Activated CD8-positive, alpha-beta T cell treated with anti-CD3 and anti-CD28 coated beads for 36 hours (primary cell): ENCODE measurements at places on chromosomes 1 and 21. TPM values are rescaled to one million over a fixed set of nuclear protein-coding genes. Genes with fewer than 3 reads are reported as not detected.
A peak's percentile ranks its signal among the peaks of the same experiment; 100 is the strongest.

Gene CLDN19
- total RNA-seq = not detected

Gene SUSD4
- total RNA-seq = 0.43 TPM

- no peak overlapping the region for H3K27ac ChIP-seq
- H3K4me3 ChIP-seq = no peak overlapping the region
- H3K36me3 ChIP-seq = no peaks in the 10 kb centered on the region
- no peak for DNase-seq
- H3K4me1 ChIP-seq = no peaks in the 10 kb centered on the region
- peaks cover 11% of the 10 kb centered on the region for H3K27me3 ChIP-seq
Observed at GRCh38 chr1:115277276-115277675, 60.8 kb downstream of the NGF start.

DNA sequence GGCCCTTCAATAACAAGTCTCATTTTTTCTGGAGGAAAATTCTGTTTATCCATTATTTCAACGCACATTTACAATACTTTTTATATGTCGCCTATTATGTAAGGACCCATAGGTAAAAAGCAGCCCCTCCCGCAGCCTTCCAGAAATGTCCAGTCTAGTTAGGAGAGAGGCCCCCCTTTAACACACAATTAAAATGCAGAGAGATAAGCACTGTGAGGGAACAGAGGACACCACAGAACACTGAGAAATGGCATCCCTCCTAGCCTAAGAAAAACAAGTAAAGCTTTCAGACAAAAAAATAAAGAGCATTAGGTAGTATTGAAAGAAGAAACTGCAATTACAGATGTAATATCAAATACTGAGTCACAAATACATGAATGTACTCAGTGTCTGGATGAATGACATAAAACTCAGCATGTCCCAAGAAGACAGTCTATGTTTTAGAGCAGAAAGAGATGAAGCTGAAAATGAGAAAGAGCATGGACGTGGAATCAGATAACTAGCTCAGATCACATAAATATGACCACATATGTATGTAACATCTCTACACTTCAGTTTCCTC, 62.9 kb downstream of the DAB1 start:
- H3K27me3 ChIP-seq = peaks cover 4% of the 10 kb centered on the region
- no peak overlapping the region for H3K4me3 ChIP-seq
- no peak overlapping the region for H3K27ac ChIP-seq
- no peaks in the 10 kb centered on the region for H3K4me1 ChIP-seq
- H3K36me3 ChIP-seq = no peaks in the 10 kb centered on the region
- DNase-seq = no peak

Gene PLXNA2
- total RNA-seq = 0.23 TPM

- H3K4me3 ChIP-seq = no peak overlapping the region
- no peak for DNase-seq
- H3K27me3 ChIP-seq = peaks cover 50% of the 10 kb centered on the region
- peaks cover 8% of the 10 kb centered on the region for H3K4me1 ChIP-seq
- no peaks in the 10 kb centered on the region for H3K36me3 ChIP-seq
Observed at GRCh38 chr1:95115708-95116137, 1.4 kb upstream of the TLCD4 start.

- H3K27ac ChIP-seq = no peak overlapping the region
- DNase-seq = no peak
- H3K36me3 ChIP-seq = peaks cover 35% of the 10 kb centered on the region
- H3K4me1 ChIP-seq = peaks cover 44% of the 10 kb centered on the region
- no peaks in the 10 kb centered on the region for H3K27me3 ChIP-seq
- H3K4me3 ChIP-seq = no peak overlapping the region
Observed at GRCh38 chr1:230117694-230118093, 50.7 kb downstream of the GALNT2 start.

- H3K4me1 ChIP-seq = peaks cover 24% of the 10 kb centered on the region
- H3K4me3 ChIP-seq = peak overlapping the region; percentile 68
- no peak overlapping the region for H3K27ac ChIP-seq
- no peak for DNase-seq
- H3K27me3 ChIP-seq = no peaks in the 10 kb centered on the region
Observed at GRCh38 chr1:7781923-7782495, 2.1 kb upstream of the PER3 start.

Gene KLHDC7A
- not detected for total RNA-seq

Gene C1orf56
- 1.9 TPM for total RNA-seq

Gene ACTL8
- total RNA-seq = not detected

GRCh38 chr1:30601316-30602085, 121.9 kb downstream of the MATN1 start:
- no peaks in the 10 kb centered on the region for H3K4me1 ChIP-seq
- DNase-seq = no peak
- peaks cover 5% of the 10 kb centered on the region for H3K27me3 ChIP-seq
- H3K27ac ChIP-seq = no peak overlapping the region
- no peaks in the 10 kb centered on the region for H3K36me3 ChIP-seq

Gene PLA2G2F
- total RNA-seq = not detected

- H3K27me3 ChIP-seq = peaks cover 7% of the 10 kb centered on the region
- DNase-seq = no peak
- no peaks in the 10 kb centered on the region for H3K36me3 ChIP-seq
- no peak overlapping the region for H3K27ac ChIP-seq
- H3K4me3 ChIP-seq = no peak overlapping the region
- no peaks in the 10 kb centered on the region for H3K4me1 ChIP-seq
Observed at GRCh38 chr1:85734931-85735330, 26.7 kb upstream of the ZNHIT6 start.

- no peaks in the 10 kb centered on the region for H3K4me1 ChIP-seq
- H3K4me3 ChIP-seq = no peak overlapping the region
- H3K36me3 ChIP-seq = no peaks in the 10 kb centered on the region
- no peak overlapping the region for H3K27ac ChIP-seq
- peaks cover 2% of the 10 kb centered on the region for H3K27me3 ChIP-seq
- DNase-seq = no peak
Observed at GRCh38 chr1:160888926-160889325, 3.9 kb upstream of the ITLN1 start.

DNA sequence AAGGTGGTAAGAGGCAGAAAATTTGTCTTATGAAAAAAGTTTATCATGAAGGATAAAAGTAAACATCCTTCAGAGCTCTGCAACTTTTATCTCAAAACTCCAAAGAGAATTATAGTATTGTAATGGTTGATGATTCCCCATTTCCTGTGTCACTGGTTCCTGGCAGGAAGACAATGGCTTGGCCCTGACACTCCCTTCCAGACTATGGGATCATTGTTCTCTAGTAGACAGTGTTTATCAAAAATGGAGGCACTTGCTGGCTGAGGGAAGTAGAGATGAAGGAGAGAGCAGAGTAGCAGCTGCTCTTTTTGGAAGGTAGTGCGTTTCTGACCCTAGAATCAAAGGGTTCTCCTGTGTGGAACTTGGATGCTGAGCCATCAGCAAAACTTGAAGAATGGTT, 145.9 kb upstream of the ATP1B1 start:
- H3K27ac ChIP-seq = no peak overlapping the region
- DNase-seq = no peak
- H3K4me3 ChIP-seq = no peak overlapping the region
- H3K4me1 ChIP-seq = peaks cover 3% of the 10 kb centered on the region

- H3K27ac ChIP-seq = no peak overlapping the region
- no peaks in the 10 kb centered on the region for H3K27me3 ChIP-seq
- H3K36me3 ChIP-seq = no peaks in the 10 kb centered on the region
- H3K4me3 ChIP-seq = no peak overlapping the region
Observed at GRCh38 chr1:32400876-32401631, 6.8 kb upstream of the BSDC1 start.

DNA sequence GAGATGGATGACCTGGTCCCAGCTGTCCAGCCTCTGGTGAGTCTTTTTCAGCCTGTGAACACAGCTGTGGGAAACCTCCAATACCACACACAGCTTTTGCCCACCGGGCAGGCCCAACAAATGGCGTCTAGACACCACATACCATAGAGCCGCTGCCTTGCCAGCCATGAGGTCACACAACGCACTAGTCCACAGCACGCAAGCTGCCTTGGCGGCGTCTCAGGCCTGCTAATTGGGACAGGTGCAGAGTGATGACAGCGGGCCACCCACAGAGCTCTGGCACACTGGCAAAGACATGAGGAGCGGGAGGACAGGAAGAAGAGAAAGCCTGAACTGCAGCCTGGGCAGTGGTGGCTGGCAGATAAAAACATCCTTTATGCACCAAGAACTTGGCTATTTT, 125.5 kb downstream of the ADAMTS1 start:
- no peak overlapping the region for H3K4me3 ChIP-seq
- no peak for DNase-seq
- H3K27ac ChIP-seq = no peak overlapping the region
- H3K4me1 ChIP-seq = no peaks in the 10 kb centered on the region
- H3K36me3 ChIP-seq = no peaks in the 10 kb centered on the region

- peaks cover 2% of the 10 kb centered on the region for H3K27me3 ChIP-seq
- no peak overlapping the region for H3K27ac ChIP-seq
- H3K4me1 ChIP-seq = no peaks in the 10 kb centered on the region
- H3K36me3 ChIP-seq = no peaks in the 10 kb centered on the region
- H3K4me3 ChIP-seq = no peak overlapping the region
- DNase-seq = no peak
Observed at GRCh38 chr1:91635763-91636162, 135.1 kb downstream of the CDC7 start.

Gene RCSD1
- 66.4 TPM for total RNA-seq

Gene PRRX1
- total RNA-seq = not detected

GRCh38 chr1:202235003-202235660, 41.5 kb downstream of the LGR6 start:
- H3K4me1 ChIP-seq = peaks cover 3% of the 10 kb centered on the region
- no peak overlapping the region for H3K27ac ChIP-seq
- DNase-seq = no peak
- no peaks in the 10 kb centered on the region for H3K36me3 ChIP-seq

GRCh38 chr1:50369830-50370229, 53.4 kb downstream of the DMRTA2 start:
- H3K4me3 ChIP-seq = no peak overlapping the region
- H3K27me3 ChIP-seq = peaks cover 21% of the 10 kb centered on the region
- no peak for DNase-seq
- H3K4me1 ChIP-seq = no peaks in the 10 kb centered on the region
- H3K27ac ChIP-seq = no peak overlapping the region

- H3K4me1 ChIP-seq = no peaks in the 10 kb centered on the region
- DNase-seq = no peak
- no peaks in the 10 kb centered on the region for H3K36me3 ChIP-seq
Observed at GRCh38 chr21:36477001-36477400, 2.9 kb downstream of the CLDN14 start.

Gene SLC6A17
- 0.18 TPM for total RNA-seq

- H3K4me3 ChIP-seq = no peak overlapping the region
- no peak for DNase-seq
- no peak overlapping the region for H3K27ac ChIP-seq
- peaks cover 40% of the 10 kb centered on the region for H3K4me1 ChIP-seq
Observed at GRCh38 chr1:197744979-197745378, 30.3 kb downstream of the DENND1B start.

Gene KCNQ4
- total RNA-seq = 0.43 TPM

- peaks cover 2% of the 10 kb centered on the region for H3K4me1 ChIP-seq
- DNase-seq = no peak
- H3K27me3 ChIP-seq = no peaks in the 10 kb centered on the region
- no peak overlapping the region for H3K4me3 ChIP-seq
- H3K36me3 ChIP-seq = no peaks in the 10 kb centered on the region
Observed at GRCh38 chr1:46221749-46222148, 18.6 kb downstream of the LURAP1 start.

DNA sequence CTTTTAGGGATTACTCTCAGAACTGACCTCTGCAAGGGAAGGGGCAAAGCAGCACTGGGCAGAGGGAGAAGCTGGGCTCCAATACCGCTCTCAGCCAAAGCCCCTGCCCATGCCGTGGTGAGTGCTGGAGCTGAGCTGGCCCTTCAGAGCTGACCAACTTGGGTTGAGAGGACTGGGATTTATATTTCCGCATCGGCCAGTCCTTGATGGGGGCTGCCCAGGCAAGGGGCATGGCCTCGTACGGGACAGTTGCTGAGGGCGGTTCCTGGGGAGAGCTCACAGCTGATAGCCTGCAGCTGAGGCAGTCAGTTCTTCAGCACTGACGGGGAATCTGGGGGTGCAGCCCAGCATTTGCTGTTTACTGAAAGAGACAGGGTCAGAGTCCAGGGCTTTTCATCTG, 8.0 kb downstream of the HUNK start:
- no peak for DNase-seq
- H3K27ac ChIP-seq = no peak overlapping the region
- H3K4me1 ChIP-seq = no peaks in the 10 kb centered on the region
- peaks cover 12% of the 10 kb centered on the region for H3K27me3 ChIP-seq

DNA sequence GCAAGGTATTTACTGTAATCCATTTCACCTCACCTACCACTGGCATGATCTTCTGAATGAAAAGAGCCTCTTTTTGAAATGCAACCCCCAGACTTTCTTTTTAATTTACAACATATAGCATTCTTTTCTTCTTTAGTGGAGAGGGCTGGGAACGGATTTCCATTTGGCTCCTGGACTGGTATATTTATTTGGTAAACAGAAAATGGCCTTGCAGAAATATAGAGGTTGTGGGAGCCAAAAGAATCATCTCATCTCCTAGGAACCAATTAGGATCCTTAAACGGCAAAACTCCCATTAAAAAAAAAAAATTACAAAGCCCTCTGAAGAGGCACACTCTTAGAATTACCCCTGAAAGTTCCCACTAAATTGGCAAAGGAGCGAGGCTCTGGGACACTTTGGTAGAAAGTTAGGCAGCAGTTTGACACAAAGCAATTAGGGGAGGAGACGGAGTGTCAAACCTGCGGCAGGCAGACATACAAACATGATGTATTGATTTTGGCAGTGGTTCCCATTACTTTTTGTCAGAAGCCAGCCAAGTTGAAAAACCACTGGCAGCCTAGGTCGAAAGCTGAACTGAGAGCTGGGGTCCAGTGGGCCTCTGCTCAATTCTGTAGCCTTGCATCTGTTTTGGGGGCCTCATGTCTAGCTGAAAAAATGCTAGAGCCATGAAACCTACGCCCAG, 135.1 kb upstream of the MAGI3 start:
- peaks cover 11% of the 10 kb centered on the region for H3K27me3 ChIP-seq
- no peaks in the 10 kb centered on the region for H3K36me3 ChIP-seq
- no peak overlapping the region for H3K27ac ChIP-seq
- DNase-seq = no peak

DNA sequence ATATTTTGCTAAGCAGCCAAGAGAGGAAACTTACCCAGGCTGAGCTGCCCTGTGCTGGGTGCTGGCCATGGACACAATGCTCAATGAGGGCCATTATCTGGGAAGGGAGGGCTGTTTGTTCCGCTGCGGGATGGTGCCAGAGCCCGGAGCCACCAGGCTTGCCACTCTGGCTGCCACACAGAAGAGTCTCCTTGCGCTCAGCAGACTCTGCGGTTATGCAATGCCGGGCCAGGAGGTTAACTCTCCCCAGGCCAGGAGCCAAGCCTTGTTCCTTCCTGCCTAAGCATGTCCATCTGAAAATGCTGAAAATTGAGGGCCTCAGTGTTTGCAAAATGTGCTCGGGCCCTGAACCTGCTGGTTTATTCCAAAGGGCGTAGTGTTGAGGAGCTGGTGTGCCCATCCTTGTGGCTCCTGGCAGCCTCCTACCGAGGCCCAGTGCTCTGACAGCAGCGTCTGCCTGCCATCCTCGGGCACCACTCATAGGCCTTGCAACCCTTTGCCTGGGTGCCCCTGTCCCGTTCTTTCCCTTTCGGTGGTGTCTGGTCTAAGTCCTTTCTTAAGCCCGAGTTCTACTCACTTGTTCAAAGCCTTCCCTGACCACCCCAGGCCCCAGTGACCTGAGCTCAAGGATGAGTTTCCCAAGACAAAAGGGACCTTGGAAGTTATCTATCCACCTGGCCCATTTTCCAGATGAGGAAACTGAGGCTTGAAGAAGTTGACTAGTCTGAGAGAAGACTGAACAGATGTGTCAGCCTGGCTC, 133.8 kb upstream of the EDN2 start:
- H3K27me3 ChIP-seq = no peaks in the 10 kb centered on the region
- DNase-seq = no peak
- H3K4me3 ChIP-seq = no peak overlapping the region
- H3K36me3 ChIP-seq = peaks cover 46% of the 10 kb centered on the region
